ENCODE measurements at places on chromosomes 2 and 18. TPM values are rescaled to one million over a fixed set of nuclear protein-coding genes. Genes with fewer than 3 reads are reported as not detected.

C2orf92 gene
- total RNA-seq, result 5.0 TPM

DNA sequence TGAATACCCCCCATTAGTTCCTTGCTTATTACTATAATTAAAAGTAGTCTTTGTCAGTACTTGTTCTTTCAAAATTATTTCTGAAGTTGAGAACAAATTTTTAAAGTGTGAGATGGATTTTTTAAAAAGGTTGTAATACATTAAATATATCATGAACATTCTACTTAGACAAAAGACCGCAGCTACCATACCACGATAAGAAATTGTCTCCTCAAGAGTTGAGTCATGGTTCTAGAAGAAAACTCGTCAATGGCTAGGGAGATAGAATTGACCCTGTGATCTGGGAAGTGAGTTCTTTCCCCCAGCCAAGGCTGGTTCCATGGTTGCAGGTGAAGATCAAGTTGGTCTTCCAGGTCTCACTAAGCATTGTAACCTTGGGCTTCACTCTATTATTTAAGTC is 67.8 kb upstream of the ACYP2 start:
- H3K27me3 ChIP-seq, result no peaks in the 10 kb centered on the region
- H3K4me3 ChIP-seq, result no peak overlapping the region
- no peak for DNase-seq
- H3K27ac ChIP-seq, result no peak overlapping the region

DNA sequence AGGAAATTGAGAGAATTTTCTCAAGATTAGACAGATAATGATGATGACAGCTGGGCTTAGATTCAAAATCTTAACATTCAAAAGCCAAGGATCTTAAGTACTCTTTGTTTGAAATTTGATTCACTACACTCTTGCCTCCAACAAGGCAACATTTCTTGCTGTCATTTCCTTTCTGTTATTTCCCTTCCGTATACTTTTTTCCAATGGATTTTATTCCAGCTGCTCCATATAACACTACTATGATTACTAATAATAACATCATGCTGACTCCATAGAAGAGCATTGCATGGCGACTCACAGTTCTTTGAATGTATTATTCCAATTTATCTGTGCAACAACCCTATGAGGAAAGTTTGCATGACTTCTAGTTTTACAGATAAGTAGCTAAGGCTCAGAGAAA is 33.9 kb upstream of the CCDC102B start:
- H3K27me3 ChIP-seq, result no peaks in the 10 kb centered on the region
- no peak overlapping the region for H3K27ac ChIP-seq
- H3K36me3 ChIP-seq, result no peaks in the 10 kb centered on the region
- no peak overlapping the region for H3K4me3 ChIP-seq
- no peak for DNase-seq
- no peaks in the 10 kb centered on the region for H3K4me1 ChIP-seq

LYG2 gene
- not detected for total RNA-seq

SLC4A5 gene
- 2.8 TPM for total RNA-seq

GRCh38 chr2:155391613-155392130 is 693.2 kb downstream of the KCNJ3 start:
- H3K36me3 ChIP-seq, result no peaks in the 10 kb centered on the region
- H3K4me1 ChIP-seq, result no peaks in the 10 kb centered on the region
- no peak overlapping the region for H3K4me3 ChIP-seq
- DNase-seq, result no peak
- H3K27me3 ChIP-seq, result no peaks in the 10 kb centered on the region

SLC30A3 gene
- total RNA-seq, result not detected

DNA sequence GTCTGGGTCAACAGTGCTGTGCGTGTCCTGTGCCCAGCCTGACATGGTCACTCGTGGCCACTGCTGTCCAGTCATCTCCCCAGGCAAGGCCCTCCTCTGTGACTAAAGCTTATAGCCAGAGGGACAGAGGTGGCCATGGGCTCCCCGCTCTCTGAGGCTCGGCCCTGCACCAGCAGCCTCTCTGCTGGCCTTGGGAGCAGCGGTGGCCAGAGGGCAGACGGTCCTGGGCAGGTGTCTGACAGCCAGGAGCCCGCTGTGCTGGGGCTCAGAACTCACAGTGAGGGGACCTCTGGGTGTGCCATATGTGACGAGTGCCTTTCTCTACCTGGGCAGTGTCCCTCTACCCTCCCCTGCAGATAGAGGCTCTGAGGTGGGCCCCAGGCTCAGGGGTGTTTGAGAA is 98.7 kb downstream of the FAM210A start:
- H3K27me3 ChIP-seq, result no peaks in the 10 kb centered on the region
- DNase-seq, result no peak
- no peak overlapping the region for H3K27ac ChIP-seq
- H3K4me3 ChIP-seq, result no peak overlapping the region
- H3K36me3 ChIP-seq, result no peaks in the 10 kb centered on the region

- H3K27me3 ChIP-seq, result no peaks in the 10 kb centered on the region
- no peaks in the 10 kb centered on the region for H3K36me3 ChIP-seq
- no peaks in the 10 kb centered on the region for H3K4me1 ChIP-seq
- DNase-seq, result peak; percentile 24
- H3K27ac ChIP-seq, result peak overlapping the region; percentile 29
These were observed 501.6 kb upstream of the TNP1 start for GRCh38 chr2:217361483-217361880.

CHRNG gene
- not detected for total RNA-seq

DNA sequence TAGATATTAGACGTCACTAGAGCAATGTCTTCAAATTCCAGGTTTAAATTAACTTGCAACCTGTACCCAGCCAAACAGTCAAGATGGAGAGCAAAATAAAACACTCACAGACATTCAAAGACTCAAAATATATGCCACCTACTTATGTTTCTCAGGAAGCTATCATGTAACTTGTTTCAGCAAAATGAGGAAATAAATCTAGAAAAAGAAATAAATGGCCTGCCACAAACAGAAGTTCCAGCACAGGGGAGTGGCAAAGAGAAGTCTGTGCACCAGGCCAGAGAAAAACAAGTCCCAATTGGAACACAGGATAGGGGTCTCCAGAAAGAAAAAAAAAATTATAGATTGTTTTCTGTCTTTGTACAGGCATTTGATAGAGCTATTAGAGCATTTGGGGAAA is 96.7 kb downstream of the LRP2 start:
- no peaks in the 10 kb centered on the region for H3K27me3 ChIP-seq
- no peak overlapping the region for H3K4me3 ChIP-seq
- no peaks in the 10 kb centered on the region for H3K4me1 ChIP-seq
- H3K27ac ChIP-seq, result no peak overlapping the region
- H3K36me3 ChIP-seq, result no peaks in the 10 kb centered on the region
- no peak for DNase-seq

DNA sequence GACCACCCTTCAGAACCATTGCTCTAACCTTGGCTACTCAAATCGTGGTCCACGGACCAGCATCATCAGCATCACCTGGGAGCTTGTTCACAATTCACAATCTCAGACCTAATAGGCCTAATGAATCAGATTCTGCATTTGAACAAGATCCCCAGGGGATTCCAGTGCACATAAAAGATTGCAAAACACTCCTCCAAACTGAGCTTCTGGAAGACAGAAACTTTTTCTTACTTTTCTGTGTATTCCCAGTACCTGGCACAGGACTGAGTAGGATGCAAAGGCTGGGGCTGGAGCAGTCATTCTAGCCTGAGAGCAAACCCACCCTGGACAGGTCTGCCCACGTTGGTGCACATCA is 115.1 kb upstream of the COPS8 start:
- DNase-seq, result no peak
- peaks cover 8% of the 10 kb centered on the region for H3K4me1 ChIP-seq
- no peaks in the 10 kb centered on the region for H3K27me3 ChIP-seq
- H3K4me3 ChIP-seq, result no peak overlapping the region
- H3K27ac ChIP-seq, result no peak overlapping the region

- no peak for DNase-seq
- H3K27me3 ChIP-seq, result no peaks in the 10 kb centered on the region
- H3K4me3 ChIP-seq, result no peak overlapping the region
- H3K36me3 ChIP-seq, result no peaks in the 10 kb centered on the region
- no peak overlapping the region for H3K27ac ChIP-seq
These were observed 8.4 kb downstream of the INPP4A start for GRCh38 chr2:98453083-98453482.

FAM228A gene
- total RNA-seq, result not detected

DNA sequence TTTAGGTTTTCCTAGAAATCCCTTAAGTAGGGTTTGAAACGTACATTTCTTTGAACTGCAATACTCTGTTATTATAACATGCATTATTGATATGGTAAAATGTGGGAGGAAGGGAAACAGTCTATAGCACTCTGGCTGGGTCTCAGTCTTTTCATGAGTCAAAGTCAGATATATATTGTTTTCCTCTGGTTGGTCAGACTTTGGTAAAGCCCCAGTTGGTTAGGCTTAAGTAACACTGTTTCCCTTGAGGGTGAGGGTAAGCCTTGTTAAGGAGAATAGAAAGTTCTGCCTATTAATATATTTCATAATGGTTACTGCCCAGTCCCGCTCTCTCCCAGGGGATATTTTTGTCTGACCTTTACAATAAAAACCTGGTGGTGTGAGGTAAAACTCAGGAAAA is 44.7 kb upstream of the TNP1 start:
- no peak for DNase-seq
- no peaks in the 10 kb centered on the region for H3K36me3 ChIP-seq
- no peak overlapping the region for H3K4me3 ChIP-seq

GRCh38 chr2:60555783-60556139 is 2.3 kb upstream of the BCL11A start:
- peaks cover 4% of the 10 kb centered on the region for H3K4me1 ChIP-seq
- no peaks in the 10 kb centered on the region for H3K27me3 ChIP-seq
- H3K27ac ChIP-seq, result peak overlapping the region; percentile 79
- H3K4me3 ChIP-seq, result peak overlapping the region; percentile 73
- DNase-seq, result no peak

GRCh38 chr2:83282841-83283240 is 1176.2 kb downstream of the SUCLG1 start:
- no peaks in the 10 kb centered on the region for H3K4me1 ChIP-seq
- no peak for DNase-seq
- H3K4me3 ChIP-seq, result no peak overlapping the region
- no peaks in the 10 kb centered on the region for H3K36me3 ChIP-seq
- no peak overlapping the region for H3K27ac ChIP-seq

- no peaks in the 10 kb centered on the region for H3K27me3 ChIP-seq
- H3K4me3 ChIP-seq, result no peak overlapping the region
- H3K4me1 ChIP-seq, result no peaks in the 10 kb centered on the region
These were observed 424.1 kb upstream of the ZEB2 start for GRCh38 chr2:144943986-144944385.
